ENCODE measurements at places on chromosomes 2 and 18.
A peak's percentile ranks its signal among the peaks of the same experiment; 100 is the strongest.

- no peak for DNase-seq
- H3K36me3 ChIP-seq = peaks cover 4% of the 10 kb centered on the region
- no peaks in the 10 kb centered on the region for H3K27me3 ChIP-seq
Measured at GRCh38 chr2:30484995-30485394, 37.9 kb downstream of the LCLAT1 start.

DNA sequence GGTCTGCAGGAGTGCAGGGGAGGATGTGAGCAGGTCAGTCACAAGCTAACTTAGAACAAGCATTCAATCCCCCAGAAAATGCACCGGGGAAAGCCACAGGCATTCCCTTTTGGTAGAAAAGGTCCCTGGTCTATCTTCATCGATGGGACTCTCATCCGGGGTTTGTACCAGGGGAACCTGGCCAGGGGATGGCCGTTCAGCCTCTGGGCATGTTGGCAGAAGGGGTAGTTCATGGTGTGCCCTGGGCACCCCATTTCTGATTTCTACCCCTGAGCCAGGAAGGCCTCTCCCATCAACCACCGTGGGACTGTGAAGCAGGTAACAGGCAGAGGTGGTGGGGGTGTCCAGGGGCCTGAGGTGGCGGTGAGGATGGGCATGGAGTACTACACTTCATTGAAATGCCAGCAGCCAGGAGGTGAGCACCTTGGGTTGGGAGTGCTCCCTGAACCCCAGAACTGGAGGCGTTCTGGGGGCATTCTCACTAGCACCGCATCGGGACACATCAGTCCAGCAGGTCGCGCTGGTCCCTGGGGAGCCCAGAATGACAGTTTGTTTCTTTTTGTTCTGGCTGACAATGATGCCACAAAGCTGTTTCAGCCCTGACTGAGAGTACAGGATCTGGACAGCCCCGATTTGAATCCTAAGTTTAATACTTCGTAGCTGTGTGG is 172.3 kb downstream of the SMAD7 start:
- peaks cover 7% of the 10 kb centered on the region for H3K4me1 ChIP-seq
- H3K27me3 ChIP-seq = no peaks in the 10 kb centered on the region

- no peak overlapping the region for H3K4me3 ChIP-seq
- no peaks in the 10 kb centered on the region for H3K4me1 ChIP-seq
- H3K36me3 ChIP-seq = no peaks in the 10 kb centered on the region
- no peak overlapping the region for H3K27ac ChIP-seq
Measured at GRCh38 chr2:217797661-217798069, 205.1 kb downstream of the TNS1 start.

- peaks cover 75% of the 10 kb centered on the region for H3K4me1 ChIP-seq
- H3K4me3 ChIP-seq = no peak overlapping the region
- no peaks in the 10 kb centered on the region for H3K27me3 ChIP-seq
- H3K27ac ChIP-seq = peak overlapping the region; percentile 94
Measured at GRCh38 chr2:233270366-233270765, 18.9 kb downstream of the ATG16L1 start.

DNA sequence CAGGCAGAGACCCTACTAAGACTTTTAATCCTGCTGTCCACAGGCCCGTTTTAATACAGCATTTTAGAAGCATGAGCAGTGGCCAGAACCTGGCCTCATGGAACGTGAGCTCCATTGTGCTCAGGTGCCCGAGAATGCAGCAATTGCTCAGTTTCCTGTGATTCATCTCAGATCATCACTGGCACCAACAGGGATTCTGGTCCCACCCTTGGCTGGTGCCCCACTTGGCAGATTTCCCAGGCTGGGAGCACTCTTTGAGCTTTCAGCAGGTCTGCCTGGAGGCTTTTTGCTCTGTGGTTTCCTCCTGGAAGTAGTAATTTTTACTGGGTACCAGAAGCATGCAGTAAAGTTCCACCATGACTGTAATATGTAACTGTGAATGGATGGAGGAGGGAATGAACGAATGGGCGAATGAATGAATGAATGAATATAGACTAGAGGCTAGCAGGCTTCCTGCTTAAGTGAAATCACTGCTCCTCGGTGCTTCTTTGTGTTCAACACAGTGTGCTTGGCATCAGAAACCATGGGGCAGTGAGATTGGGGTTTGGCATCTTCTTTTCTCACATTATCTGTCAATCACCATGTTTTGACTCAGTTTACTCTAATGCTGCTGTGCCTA is 312.9 kb downstream of the PRKCE start:
- no peak overlapping the region for H3K4me3 ChIP-seq
- H3K27me3 ChIP-seq = no peaks in the 10 kb centered on the region
- no peak overlapping the region for H3K27ac ChIP-seq
- peaks cover 1% of the 10 kb centered on the region for H3K36me3 ChIP-seq
- H3K4me1 ChIP-seq = peaks cover 16% of the 10 kb centered on the region
- peak; percentile 44 for DNase-seq

Measured in activated CD4-positive, alpha-beta memory T cell treated with anti-CD3 and anti-CD28 coated beads for 36 hours (primary cell).